Ascending aorta (tissue), 2 donors: ENCODE measurements at places on chromosomes 12 and 14. TPM values are rescaled to one million over a fixed set of nuclear protein-coding genes. Genes with fewer than 3 reads are reported as not detected.

SOS2 gene
- 7.3 TPM for total RNA-seq

OR6C2 gene
- not detected for total RNA-seq

- DNase-seq, result no peak
These were observed 59.4 kb upstream of the VSX2 start for GRCh38 chr14:74179856-74180255.

DNA sequence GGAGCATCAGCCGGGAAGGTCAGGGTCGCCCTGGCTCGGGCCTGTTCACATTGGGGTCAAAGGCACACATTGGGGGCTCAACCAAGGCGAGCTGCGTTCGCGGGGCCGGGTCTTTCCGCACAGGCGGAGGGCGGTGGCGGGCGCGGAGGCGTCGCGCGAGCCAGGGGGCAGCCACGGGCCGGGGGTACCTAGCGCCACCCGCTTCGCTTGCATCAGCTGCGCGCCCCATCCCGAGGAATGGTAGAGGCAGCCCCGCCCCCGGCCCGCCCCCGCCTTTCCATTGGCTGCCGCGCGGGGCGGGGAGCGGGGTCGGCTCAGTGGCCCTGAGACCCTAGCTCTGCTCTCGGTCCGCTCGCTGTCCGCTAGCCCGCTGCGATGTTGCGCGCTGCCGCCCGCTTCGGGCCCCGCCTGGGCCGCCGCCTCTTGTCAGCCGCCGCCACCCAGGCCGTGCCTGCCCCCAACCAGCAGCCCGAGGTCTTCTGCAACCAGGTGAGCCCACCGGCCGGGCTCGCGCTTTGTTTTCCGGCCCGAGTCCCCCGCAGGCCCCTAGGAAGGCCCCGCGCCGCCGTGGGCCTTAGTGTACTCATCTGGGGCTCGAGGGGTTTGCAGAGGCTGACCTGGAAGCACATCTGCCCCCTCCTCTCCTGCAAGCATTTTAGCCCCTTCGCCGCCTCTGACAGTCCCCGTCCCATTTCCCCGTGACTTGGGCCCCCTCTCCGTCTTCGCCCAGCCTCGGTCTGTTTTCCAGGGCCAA, at the start of gene ALDH2:
ALDH2 (plus strand) TSS at position 326 of the 754 bp plus-strand sequence; CDS start at position 376, 50 bp downstream.
- no peak for DNase-seq

DNA sequence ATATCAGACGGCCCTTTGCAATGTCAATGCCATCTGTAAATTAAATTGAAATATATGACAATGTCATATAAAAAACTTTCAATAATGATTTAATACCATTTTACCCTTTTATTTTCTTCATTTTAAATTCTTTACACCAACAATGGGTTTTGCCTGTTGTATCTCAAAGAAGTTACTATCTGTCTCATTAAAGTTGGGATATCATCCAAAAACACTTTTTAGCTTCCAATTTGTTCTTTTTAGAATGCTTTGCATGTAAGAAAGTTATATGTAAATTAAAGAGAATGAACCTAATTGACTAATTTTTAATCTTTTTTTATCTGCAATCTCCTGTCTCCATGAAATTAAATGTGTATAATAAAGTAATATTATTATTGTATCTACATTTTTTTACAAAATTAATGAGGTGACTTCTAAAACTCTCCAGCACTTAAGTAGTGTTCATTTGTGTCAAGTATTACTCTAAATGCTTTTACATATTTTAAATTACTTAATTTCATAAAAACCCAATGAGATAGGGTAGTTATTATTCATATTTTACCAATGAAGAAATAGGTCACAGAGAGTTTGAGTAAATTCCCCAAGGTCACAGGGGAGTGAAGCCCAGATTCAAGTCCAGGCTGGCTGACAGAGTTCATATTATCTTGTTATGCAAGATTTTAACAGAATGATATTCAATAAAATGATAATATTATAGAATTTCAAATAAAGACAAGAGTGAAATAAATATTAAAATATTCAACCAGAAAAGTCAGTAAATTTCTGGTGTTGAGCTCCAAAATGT, 673.0 kb upstream of the FLRT2 start:
- DNase-seq, result no peak

- DNase-seq, result no peak
These were observed 54.0 kb downstream of the NUAK1 start for GRCh38 chr12:106084759-106085158.
